ENCODE measurements at places on chromosomes 6 and 20.

DNA sequence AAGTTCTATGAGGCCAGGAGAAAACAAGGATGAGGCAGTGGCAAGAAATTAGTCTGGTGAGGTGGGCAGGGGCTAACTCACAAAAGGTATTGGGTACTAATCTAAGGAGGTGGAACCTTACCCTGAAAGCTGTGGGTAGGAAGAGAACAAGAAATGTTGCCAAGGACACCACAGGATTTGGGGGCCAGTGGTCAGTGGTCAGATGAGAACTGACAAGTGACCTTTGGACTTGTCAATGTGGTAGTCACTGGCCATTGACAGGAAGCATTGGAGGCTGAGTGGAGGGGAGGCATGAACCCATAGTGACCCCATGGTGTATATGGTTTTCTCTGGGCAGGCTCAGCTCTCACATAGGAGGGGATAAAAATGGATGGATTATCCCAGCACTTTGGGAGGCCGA, 25.3 kb upstream of the SMIM29 start:
- DNase-seq, result no peak

- DNase-seq, result no peak
Observed at GRCh38 chr6:45645302-45645701, 267.6 kb upstream of the SUPT3H start.

DNA sequence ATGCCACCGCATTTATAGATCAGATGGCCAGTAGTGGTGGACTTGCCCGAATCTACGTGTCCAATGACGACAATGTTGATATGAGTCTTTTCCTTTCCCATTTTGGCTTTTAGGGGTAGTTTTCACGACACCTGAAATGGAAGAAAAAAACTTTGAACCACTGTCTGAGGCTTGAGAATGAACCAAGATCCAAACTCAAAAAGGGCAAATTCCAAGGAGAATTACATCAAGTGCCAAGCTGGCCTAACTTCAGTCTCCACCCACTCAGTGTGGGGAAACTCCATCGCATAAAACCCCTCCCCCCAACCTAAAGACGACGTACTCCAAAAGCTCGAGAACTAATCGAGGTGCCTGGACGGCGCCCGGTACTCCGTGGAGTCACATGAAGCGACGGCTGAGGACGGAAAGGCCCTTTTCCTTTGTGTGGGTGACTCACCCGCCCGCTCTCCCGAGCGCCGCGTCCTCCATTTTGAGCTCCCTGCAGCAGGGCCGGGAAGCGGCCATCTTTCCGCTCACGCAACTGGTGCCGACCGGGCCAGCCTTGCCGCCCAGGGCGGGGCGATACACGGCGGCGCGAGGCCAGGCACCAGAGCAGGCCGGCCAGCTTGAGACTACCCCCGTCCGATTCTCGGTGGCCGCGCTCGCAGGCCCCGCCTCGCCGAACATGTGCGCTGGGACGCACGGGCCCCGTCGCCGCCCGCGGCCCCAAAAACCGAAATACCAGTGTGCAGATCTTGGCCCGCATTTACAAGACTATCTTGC, 725 bp downstream of the EEF1A1 start:
- DNase-seq, result peak; percentile 65

DNA sequence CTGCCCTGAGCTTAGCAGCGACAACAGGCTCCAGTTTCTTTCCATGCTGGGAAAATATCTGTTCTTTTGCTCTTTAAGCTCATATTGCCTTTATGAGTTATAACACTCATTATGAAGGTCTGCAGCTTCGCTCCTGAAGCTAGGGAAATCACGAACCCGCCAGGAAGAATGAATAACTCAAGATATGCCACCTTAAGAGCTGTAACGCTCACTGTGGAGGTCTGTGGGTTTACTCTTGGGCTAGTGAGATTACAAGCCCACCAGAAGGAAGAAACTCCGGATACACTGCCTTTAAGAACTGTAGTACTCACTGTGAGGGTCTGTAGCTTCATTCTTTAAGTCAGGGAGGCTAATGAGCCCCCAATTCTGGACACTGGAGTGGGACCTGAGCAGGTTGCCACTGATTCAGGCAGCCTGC, 3.0 kb upstream of the SSR1 start:
- no peak for DNase-seq

GRCh38 chr6:146950351-146950835, 253.8 kb upstream of the STXBP5 start:
- no peak for DNase-seq

DNA sequence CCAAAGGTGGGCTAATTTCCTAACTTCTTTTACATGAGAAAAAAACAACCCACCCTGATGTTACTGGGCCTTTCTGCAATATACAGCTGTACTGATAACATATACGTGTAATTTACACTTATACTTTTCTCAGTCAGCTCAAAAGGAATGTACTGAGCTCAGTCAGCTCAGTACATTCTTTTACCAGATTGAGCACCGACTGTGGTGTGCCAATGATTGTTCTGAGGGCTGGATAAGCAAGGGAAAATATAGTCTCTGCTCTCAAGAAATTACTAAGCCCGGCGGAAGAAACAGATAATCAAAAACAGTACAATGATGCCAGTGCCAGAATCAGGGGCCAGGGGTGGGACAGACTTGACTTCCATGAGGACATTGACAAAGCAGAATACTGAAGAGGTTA, 10.0 kb upstream of the BLOC1S5 start:
- no peak for DNase-seq

DNA sequence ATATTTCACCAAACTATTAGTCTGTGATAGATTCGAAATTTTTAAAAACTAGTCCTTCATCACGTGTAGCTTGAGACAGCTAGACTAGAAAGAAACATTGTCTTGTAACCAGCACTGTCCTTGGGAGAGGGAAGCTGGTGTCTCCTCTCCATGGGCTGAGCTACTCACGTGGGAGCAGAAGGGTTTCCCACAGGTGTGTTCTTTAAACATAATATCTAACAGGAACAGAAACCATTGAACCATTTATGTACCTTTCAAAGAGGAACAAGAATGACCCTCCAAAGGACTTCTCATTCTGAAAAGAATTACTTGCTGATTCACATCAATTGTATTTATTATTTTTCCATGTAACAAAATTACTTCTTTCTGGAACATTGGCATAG, 72.4 kb upstream of the SYNJ2 start:
- DNase-seq, result no peak

All from urothelium cell line (cell line).